ENCODE measurements at places on chromosomes 5 and 9.

DNA sequence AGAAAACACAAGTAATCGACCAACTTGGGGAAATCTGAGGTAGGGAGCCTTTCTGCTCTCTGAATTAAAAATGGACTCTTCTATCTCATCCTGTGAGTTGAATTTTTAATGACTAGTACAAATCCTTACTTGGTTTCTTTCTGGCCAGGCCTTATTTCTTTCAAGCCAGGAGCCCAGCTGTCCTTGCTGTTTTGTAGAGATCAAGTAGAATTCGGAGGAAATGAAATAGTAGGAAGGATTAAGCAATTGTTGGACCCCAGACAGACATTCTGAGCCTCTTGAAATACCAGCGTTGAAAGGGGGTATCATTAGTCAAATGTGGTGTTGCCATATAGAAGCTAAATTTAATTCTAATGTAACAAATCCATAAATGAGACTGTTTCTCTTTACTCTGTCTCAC is 53.7 kb upstream of the SMIM15 start:
- no peak for DNase-seq

DNA sequence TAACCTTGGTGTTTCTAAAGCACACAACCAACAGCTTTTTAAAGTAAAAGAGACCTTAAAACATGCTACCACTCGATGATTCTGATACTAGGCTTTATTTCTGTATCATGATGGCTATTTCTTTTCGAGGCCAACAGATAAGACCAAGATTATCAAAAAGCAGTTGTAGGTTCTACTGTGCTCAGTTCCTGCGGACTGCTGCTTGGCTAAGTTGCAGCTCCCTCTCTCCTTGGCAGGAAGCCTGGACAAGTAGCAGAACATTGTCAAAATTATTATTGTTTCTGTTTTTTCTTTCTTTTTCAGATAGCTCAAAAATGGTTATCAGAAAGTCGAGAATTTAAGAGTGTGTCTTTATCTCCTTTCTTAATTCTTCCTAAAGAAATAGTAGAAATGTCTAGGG is 607.6 kb downstream of the PTPRD start:
- DNase-seq, result no peak

DNA sequence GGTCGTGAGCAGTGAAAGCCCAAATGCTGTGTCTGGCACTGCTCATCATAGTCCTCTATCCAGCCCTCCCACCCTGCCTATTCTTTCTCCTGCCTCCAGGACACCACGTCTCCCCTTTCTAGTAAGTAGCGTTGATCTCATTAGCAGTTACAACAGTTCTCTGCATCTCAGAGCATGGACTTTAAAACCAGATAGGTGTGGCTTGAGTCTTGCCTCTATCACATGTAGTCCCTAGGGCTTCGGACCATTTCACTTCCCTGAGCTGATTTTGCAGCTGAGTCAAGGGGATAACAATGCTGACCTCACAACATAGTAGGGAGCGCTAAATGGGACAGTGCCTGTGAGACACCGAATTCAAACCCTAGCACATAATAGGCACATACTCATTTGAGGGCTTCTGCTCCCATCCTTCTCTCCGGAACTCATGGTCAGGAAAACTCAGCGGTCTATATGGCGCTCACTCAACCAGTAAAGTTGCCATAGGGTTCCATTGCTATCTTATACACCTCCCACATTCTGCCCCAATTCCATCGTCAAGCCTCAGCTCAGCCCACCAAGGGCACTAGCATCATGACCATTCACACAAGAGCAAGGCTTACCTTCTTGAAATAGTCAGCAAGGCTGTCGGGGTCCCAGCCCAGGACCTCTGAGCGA is 515 bp downstream of the LCP2 start:
- DNase-seq, result no peak

DNA sequence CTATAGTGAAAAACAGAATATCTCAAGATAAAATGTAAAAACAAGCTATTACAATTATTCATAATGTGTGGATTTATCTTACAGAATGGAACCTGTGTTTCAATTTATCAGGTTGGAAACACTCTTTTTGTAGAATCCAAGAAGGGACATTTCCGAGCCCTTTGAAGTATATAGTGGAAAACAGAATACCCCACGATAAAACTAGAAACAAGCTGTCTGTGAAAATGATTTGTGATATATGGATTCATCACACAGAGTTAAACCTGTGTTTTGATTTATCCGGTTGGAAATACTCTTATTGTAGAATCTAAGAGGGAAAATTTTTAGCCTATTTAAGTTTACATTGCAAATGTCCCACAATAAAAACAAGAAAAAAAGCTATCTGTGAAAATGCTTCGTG is 388.2 kb downstream of the PRDM9 start:
- no peak for DNase-seq

DNA sequence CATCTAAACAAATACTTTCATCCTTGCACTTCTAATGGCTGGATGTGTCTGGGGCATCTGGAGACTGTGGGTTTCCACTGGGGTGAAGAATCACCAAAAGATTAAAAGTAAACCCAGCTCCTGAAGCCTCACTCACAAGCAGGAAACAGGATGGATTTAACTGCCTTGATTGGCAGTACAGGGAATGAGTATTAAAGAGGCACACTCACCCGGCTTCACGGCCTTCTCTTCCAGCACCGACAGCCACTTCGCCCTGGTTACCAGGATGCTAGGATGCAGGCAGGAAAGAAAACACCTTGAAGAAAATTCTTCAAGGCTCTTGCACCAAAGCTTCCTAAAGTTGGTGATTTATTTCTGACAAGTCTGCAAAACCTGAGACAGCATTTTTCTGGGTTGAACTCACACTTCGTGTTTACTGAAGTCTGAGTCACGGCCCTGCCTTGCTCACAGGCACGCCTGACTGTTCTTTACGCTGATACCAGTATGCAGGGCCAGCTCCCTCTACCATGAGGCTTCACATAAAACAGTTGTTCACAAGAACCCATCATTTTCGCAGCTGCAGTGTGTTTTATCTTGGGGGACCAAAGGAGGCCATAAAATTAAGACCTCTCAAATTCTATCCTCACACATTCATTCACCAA is 56.5 kb upstream of the ZNF354A start:
- DNase-seq, result no peak

DNA sequence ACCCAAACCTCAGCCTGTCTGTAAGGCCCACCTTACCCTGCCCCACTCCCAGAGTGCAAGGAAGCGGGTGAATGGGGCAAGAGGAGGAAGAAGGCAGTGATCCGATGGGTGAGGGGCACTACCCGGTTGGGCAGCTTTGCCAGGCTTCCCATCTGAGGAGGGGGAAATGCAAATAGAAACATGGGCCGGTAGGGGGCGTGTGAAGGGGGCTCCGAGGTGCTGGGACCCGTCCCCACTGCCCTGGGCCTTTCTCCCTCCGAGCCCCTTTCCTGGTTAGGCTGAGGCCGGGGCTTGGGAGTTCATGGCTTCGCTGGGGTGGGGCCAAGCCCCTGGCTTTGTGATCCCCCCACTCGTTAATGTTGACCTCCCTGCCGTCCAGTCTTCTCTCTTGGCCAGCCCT is 23.6 kb upstream of the MYORG start:
- DNase-seq, result no peak

DNA sequence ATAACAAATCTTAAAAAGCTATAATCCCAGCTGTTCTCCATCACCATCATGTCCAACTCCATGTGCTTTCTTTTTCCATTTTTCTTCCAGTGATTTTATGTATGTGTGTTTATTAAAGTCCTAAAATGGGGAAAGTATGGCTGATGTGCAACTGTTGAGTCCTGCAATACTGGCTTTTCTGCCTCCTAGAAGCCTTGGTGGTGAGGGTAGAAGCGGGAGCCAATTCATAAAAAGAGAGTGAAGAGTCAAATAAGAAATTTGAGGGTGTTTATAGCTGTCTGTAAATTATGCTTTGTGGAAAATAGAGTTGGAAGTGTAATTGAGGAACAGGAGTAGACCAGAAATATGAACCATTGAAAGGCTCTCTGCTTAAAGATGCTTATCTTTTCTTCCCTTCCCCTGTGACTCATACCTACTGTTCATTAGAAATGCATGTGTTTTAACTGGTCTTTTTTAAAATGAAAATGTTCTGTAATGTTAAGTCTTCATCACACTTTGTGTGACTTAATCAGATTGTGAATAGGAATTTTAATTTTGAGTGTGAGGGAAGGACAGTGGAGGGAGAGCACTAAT is 80.1 kb downstream of the ZCCHC7 start:
- DNase-seq, result no peak

DNA sequence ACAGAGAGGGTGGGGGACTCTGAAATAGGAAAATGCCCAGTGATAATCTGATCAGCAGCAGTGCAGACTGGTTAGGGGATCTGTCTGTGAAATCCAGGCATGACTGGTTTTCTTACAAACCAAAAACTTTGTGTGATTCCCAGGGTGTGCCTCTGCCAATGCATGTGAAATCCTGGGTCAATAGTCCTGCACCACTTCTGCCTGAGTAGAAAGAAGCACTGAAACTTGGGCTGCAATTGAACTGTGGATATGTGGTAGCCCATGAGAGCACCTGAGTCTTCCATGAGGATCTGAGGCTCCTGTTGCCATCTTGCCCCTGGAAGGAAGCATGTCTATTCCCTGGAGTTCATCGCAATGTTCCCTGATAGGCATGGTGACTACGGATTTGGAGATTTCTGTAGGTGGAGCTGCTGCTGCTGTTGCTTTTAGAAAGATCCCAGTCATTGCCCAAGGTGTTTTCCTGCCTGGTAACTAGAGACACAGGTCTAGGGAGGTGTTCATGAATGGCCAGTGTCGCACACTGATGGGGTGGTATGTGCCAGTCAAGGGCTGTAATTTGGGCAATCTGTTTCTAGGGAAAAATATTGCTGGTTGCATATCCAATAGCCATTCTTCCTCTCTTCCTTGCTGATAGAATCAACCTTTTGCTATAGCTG is 146.7 kb downstream of the CARTPT start:
- no peak for DNase-seq

GRCh38 chr5:118042076-118042475 is 946.3 kb downstream of the DTWD2 start:
- no peak for DNase-seq

DNA sequence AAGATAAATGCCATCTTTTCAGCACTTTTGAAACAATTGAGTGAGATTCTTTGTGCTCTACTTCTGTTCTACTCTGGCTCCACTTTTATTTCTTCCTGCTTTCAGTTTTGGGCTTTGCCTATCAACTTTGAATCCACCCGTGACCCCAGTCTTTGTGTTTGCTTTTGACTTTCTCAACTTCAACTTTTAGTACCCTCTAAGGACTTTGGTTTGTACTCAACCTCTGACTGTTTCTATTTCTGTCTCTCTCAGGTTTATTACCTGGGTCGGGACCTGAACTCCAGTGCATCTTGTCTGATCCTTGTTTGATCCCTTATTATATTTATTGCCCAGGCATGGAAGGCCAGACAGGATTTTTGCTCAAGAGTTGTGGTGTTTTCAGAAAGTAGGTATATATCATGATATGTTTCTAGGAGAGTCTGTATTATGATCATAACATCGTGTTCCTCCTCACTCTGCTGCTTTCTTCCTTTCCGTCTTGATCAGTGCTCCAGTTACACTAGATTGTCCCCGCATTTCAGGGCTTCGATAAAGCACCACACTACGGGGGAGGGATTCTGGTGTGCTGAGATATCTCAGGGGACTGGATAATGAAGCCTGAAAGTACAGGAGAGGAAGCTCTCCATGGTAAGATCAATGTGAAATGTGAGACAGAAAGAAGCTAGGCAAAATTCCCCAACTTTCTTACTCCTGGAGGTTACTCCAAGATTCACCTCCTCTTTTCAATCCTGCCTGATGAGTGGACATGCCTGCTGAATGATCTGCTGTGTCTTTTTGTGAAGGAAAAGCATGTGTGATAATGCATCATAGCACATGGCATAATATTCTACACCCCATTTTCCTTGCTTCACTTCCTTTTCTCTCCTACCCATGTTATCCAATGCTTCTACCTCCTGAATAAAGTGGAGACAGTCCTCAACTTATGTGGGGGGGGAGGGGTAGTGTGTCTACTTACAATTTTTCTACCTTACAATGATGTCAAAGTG is 155.5 kb upstream of the GRIN3A start:
- DNase-seq, result no peak

GRCh38 chr9:135448663-135449100 is 30.9 kb upstream of the PPP1R26 start:
- DNase-seq, result no peak

GRCh38 chr9:104256031-104256695 is 162.1 kb downstream of the SMC2 start:
- no peak for DNase-seq

Data from CMK (cell line).